ENCODE measurements at places on chromosomes 11 and 22. TPM values are rescaled to one million over a fixed set of nuclear protein-coding genes. Genes with fewer than 3 reads are reported as not detected.

DNA sequence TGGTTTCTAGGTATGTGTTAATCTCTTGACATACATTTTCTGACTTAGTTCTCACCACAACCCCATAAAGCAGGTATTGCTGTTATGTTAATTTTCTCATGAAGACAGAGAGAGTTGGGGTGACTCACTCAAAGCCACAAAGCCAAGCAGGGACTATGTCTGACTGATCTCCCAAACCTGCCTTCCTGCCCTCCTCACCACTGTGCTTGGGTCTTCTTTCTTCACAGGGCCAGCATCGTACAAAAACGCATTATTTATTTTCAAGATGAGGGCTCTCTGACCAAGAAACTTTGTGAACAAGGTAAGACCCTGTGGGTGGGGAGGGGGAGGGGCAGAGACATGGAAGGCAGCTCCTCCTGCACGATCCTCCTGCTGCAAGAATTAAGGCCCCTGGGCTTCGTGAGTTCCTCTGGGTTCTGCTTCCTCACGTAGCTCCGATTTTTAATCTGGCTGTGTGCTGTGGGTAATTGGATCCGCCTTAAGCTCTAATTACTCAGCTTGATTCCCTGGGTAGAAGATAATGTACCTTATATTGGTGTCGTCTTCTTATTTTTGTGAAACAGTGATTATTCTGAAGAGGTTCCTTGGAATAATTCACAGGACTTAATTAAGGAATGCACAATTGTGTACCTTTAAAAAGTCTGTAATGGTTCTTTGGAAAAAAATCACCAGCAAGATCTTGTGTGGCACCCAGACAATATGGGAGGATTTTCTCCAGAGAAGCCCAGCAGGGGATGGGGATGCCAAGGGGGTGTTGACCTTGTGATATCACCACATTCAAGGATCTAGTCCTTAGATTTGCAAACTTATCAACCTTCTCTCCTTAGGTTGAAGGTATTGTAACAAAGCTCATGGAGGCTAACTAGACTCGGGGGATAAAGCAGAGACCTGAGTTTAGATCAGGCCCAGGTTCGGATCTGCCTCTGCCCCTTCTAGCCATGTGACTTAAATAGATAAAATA, 112.9 kb downstream of the SPON1 start:
- no peak for DNase-seq

DNA sequence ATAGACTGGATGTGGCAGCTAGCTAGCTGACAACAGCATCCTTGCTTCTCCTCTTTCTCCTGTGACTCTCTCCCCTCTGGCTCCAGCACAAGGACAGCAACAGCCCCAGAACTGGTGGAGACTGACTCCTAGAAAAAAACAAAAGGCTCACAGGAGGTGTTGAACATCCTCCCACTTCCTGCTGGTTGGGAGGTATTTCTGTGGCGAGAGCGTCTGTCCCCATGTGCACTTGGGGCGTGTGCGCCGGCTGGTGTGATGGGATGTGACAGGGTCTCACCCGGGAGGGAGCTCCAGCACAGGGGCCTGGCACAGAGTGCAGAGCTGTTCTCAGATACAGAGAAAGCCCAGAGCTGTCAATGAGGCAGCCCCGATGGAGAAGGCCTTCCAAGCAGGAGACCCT, 107.2 kb upstream of the E2F8 start:
- no peak for DNase-seq

DNA sequence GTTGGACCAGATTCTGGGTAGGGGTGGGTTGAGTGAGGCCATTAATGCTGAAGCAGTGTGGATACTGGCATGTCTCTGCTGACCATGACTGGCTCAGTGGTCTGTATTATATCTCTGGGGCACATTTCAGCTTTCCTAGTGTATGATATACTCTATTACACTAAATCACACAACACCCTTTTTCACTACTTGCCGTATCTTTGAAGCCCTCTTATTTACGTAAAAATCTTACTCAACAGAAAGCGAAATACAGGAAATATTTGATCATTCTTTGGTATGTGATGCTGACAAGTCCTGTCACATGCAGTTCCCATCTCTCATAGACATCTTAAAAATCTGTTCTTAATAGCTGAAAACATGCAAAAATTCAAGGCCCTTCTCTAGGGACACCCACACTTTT, 40.3 kb downstream of the OR5B17 start:
- DNase-seq: no peak

DNA sequence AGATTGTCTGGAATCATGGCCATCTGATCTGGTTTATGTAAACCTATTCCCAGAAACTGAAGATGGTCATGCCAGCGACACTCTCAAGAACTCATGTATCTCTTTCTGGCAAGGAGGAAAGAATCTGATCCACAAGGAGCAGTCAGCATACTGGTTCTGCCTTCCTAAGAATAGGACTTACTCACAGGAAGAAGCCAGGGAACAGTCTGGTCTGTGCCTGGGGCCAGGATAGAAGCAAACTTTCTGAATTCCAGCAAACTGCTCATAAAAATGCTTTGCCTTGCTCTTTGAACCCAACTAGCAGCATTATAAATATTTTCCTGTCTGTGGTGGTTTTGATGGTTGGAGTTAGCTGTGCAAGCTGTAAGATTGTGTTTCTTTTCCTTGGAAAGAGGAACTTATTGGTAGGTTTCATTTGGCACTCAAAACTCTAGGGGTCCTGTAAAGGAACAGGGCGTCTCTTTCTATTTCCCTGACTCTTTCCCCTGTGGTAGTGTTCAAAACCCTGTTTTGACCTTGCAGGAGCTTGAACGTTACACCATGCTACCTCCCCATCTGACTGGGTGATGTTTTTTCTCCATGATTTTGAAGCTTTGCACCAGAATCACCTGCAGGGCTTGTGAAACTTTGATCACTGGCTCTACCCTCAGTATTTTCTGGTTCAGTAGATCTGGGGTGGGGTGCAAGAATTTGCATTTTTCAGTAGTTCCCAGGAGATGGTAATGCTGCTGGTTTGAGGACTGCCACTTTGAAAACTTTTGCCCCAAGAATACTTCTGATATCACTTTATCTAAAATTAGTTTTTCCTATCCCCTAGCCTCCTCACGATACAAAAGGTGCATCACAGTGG, 627.8 kb upstream of the ANO5 start:
- DNase-seq: no peak

GRCh38 chr11:79090191-79090705, 350.6 kb downstream of the TENM4 start:
- DNase-seq: no peak

- no peak for DNase-seq
Measured at GRCh38 chr11:34948696-34949095, 32.3 kb downstream of the PDHX start.

OSBPL5 gene
- polyA plus RNA-seq: 26.2 TPM

CREB3L1 gene
- 16.6 TPM for polyA plus RNA-seq

DNA sequence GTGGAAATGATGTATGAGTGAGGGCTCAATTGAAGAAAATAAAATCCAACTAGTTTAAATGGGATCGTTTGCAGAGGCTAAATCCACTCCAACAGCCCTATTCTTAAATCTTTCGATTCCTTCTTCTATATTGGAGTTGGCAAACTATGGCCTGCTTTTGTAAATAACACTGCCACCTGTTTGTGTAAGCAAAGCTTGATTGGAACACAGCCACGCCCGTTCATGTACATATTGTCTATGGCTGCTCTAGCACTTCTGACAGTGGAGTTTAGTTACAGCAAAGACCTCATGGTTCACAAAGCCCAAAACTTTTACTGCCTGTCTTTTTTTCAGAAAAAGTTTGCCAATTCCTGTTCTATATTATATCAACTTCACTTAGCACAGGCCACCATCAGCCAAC, 40.6 kb upstream of the RCN1 start:
- no peak for DNase-seq

DNA sequence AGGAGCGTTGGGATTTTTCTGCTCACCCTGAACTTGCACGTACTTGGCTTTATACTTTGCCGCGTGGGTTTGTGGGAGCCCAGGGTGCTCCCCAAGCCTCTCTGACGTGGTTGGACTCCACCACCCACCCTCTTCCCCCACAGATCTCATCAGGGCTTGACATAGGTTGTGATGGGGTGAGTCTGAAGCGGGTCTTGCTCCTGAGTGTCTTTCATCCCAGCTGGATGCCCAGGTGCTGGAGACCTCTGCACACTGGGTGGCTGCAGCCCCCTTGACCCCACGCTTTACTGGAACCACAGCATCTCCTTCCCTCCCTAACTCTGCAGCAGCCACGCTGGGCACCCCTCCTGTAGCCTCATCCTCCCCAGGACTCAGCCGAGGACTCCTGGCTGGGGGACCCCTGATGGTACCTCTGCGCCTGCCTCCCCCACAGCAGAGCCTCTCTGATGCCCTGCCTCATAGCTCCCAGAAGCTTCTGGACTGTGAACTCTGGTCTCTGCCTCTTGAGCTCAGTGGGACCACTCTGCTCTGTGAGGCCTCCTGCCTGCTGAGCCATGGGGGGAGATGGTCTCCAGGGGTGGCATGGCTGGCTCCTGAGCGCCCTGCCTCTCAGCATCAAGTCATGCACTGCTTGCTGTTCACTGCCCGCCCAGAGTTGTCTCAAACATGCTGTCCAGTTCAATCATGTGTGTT, 45.2 kb downstream of the MYEOV start:
- no peak for DNase-seq

GRCh38 chr11:117092951-117093590, 5.2 kb downstream of the SIK3 start:
- DNase-seq: no peak

DNA sequence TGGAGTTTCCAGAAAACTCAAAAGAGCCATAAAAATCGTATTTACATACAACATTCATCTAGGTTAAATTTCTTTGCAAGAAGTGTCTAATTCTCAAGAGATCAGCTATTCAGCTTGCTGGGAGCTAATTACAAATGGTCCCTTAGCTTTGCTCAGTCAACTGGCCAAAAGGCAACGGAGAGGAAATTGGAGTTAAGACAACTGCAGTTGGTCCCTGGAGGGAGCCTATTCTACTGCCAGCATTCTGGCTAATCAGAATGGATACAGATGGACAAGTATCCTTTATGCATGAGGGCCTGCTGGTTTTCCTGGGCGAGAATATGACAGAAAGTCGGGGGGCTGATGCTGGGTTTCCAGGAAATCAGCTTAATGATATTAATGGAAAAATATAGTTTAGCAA, 45.5 kb downstream of the KCNJ1 start:
- DNase-seq: no peak

SCUBE2 gene
- 6.3 TPM for polyA plus RNA-seq

DNA sequence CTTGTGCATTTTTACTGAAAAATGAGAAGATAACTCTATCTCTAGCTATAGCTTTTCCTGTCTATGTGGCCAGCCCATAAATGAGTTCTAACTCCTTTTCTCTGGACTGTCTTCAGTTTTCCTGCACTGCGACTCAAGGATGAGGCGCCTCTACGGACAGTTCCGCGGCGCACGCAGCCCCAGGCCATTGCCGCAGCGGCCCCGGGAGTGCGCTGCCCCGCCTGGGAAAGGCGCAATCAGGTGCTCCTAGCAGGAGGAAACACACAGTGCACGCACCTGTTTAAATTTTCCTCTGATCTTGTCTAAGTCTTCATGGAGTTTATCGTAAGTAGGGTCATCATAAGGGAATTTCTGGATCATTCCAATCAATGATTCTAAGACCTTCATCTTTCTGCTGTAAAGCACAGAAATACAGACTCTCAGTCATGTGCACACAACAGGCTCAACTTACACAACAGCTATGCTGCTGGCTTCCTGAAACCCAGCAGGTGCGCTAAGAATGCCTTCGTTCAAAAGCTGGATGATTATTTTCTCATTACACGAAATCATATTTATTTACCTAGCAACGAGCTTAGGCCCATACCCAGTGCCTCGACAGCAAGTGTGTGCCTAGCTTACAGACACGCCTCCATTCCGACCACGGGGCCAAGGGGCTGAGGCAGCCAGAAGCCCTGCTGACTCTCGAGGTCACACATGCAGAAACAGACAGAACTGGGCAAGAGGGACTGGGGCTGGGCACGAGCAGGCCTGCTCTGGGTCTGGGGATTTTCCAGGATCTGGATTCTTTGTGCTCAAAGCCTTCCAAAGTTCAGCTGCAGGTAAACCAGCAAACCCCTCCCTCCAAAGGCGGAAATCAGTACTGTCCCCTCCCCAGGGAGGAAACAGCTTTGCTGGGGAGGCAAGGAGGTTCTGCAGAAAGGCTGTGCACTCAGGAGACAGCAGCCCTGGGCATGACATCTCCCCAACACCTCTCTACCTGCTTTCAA, 7.2 kb downstream of the LTO1 start:
- no peak for DNase-seq

- DNase-seq: no peak
Measured at GRCh38 chr11:35167426-35167954, 28.5 kb downstream of the CD44 start.

LRP4 gene
- 33.2 TPM for polyA plus RNA-seq

GRCh38 chr22:35150183-35151107, 84.5 kb downstream of the ISX start:
- peak; percentile 35 for DNase-seq

GRCh38 chr11:66159324-66159984, 89.4 kb downstream of the PACS1 start:
- no peak for DNase-seq

DNA sequence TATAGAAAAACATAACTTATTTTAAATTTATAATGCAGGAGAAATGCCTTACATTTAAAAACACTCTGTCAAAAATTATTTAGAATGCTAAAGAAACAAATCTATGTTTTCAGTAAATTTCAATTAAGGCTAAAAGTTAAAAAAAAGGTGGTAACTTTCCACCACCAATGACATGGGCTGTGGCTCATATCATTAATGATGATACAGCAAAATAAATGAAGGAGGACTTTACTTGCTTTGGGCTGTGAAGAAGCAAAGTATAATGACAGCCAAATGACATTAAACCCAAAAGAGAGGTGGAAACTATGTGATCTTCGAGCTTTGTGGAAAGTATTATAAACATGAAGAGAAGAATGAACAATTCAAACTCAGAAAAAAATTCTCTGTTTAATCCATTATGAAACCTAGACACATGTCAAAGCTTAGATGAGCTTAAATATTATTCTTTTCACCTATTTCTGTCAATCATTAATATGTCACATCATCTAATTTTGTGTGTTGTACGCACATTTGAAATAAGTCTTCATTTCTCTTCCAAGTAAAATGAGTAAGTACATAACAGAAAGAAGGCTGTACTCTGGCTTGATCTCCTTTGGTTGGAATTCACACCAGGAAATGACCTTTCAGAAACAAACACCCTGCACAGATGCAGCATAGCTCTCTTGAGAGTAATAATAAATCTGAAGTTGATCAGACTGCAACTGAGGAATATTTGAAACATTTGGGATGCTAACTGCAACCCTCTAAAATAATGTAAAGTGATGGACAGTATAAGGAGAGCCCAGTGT, 265.8 kb downstream of the TTC28 start:
- no peak for DNase-seq

C22orf15 gene
- 3.2 TPM for polyA plus RNA-seq

TYR gene
- polyA plus RNA-seq: 0.09 TPM

GRCh38 chr11:67054836-67055523, 1.7 kb upstream of the RHOD start:
- no peak for DNase-seq
